NK-92 treated with Interleukin-12 subunit alpha and Interleukin-12 subunit beta, amount 100 ng/mL, for 24 hours (cell line): ENCODE measurements at places on chromosomes 11 and 22.

DNA sequence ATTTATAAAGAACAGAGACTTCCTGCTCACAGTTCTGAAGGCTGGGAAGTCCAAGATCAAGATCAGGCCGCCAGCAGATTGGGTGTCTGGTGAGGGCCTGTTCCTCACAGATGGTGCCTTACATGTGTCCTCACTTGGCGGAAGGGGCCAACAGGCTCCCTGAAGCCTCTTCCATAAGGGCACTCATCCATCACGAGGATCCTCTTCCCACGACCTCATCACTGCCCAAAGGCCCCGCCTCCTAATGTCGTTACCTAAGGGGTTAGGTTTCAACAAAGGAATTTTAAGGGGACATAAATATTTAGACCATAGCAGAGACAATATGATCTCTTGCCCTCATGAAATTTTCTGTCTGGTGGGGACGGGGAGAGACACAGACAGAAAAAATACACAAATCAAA lies 18.6 kb downstream of the TP53AIP1 start:
- no peak for DNase-seq

DNA sequence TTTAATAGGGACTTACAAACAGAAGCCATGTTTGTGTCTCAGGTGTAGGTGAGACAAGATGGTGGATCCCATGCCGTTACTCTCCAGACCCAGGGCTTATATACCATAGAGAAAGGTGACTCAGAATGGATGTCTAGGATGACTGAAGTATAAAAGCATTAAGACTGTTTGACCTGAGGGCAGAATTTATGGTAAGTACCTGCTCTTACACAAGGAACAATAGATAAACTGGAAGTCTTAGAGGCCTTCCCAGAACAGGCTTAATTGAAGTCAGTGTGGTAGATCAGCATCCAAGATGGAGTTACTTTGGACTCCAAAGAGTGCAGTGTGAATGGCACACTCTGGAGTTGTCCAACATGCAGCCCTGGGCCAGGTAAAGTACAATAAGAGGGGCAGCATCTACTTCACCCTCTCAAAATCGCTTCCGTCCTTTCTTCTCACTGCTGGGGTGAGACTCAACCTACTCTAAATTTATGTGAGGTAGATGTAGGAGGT lies 387.0 kb upstream of the DDI1 start:
- DNase-seq = no peak

GRCh38 chr22:50201191-50202129 lies 649 bp downstream of the SELENOO start:
- no peak for DNase-seq

GRCh38 chr11:131913267-131913666 lies 542.9 kb downstream of the NTM start:
- no peak for DNase-seq
